Activated T-cell treated with anti-CD3 and anti-CD28 coated beads for 1 hour (primary cell): ENCODE measurements at places on chromosomes 2 and 18.

GRCh38 chr2:58070765-58071164, 24.2 kb downstream of the VRK2 start:
- DNase-seq, result no peak

DNA sequence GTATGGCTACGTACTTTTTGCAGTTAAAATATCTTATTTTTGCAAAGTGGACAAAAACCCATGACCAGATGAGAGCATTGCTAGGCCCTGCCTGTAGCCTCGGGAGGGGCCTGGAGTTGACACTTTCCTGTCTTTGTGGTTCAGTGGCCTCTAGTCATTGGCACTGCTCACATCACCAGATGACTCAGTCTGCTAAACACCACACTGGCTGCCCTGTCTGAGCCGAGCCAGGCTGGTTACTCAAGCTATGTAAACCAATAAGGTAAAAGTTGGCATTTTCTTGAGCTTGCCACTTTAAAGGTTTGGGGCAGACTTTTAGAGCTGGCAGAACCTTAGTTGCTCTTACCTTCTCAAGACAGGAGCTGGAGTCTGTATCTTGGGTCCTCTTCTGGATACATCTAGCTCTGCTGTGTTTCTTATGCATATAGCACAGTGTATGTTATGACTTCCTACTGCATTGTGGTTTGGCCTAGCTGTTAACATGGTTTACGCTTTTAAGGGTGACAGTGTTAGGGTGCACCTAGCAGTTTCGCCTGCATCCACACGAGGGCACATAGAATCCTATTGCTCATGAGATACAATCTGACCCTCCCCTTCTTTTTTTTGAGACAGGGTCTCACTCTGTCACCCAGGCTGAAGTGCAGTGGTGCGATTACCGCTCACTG, 76.4 kb downstream of the AP1S3 start:
- DNase-seq, result peak; percentile 6

GRCh38 chr2:161077367-161078210, 82.6 kb upstream of the TANK start:
- peak; percentile 12 for DNase-seq

- DNase-seq, result no peak
These were observed 44.0 kb downstream of the MAL start for GRCh38 chr2:95069465-95069864.
